B cell (primary cell): ENCODE measurements at places on chromosomes 2 and 18.

- no peak for DNase-seq
These were observed 49.1 kb downstream of the NHEJ1 start for GRCh38 chr2:219111375-219112061.

DNA sequence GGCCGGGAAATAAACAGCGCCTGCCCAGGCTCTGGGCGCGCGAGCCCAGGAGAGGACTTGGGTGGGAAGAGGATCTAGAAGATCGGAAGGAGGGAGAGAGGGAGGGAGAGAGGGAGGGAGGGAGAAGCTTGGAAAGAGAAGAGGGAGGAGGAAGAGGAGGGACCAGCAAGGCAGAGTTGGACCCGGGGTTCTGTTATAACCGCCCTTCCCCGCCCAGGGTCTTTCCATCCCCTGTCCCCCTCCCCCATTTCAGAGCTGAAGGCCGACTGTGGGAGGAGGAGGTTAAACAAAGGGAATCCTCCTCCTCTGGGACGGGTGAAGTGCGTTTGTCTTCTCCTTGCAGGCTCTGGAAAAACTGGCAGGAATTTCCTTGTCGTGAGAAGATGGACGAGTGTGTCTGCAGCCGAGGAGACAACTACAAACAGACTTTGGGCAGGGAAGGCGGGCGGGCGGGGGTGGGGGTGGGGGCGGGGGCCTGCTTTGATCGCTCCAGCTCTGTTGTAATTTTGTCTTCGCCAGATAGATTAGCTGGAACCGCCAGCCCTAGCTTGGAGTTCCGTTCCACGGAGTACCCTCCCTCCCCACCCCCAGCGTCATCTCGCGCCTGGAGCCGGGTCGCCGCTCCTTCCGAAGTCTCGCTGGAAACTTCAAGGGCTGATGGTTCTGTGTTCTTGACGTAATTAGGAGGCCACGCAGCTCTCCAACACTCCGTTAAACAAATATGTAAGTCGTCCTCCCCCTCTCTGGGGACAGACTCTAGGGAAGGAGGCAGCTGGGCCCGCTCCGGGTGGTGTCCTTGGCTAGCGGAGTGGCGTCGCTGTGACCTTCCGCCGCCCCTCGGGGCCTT lies 6.4 kb upstream of the SP9 start:
- peak; percentile 45 for DNase-seq

GRCh38 chr18:71808616-71809015 lies 735.5 kb downstream of the CBLN2 start:
- DNase-seq, result no peak

DNA sequence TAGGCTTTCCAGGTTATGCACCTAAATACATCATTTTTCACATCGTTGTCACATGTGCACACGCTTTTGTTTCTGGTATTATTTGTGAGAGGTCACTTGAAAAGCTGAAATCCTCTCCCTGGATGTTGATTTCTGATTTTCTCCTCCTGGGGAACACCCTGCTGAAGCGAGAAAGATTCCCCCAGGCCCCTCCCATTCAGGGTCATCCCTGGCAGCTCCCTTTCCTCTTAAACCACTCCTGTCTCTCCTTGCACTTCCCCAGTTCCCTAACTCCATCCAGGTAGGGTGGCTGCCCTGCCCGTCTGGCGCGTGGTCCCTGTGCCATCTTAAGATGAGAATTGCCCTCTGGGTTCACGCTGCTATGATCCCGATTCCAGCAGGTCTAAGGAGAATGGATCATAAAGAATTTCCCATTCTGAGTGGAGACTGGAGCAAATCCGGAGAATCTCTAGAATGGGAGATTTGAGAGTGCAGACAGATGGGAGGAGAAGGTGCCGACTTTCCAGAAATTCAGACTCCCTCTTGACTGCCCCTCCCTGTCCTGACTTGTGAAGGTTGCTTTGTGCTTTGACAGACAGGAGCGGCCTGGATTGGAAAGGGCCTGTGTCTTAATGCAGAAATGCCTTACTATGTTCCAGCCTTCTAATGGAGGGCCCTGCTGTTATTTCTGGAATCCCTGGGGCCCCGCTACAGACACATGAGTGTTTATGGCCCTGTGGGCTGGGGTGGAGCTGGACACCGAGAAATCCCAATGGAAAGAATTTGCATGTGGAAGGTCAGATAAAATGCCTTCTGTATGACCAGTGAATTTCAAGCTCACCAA lies 1.3 kb upstream of the YWHAQ start:
- DNase-seq, result peak; percentile 22

DNA sequence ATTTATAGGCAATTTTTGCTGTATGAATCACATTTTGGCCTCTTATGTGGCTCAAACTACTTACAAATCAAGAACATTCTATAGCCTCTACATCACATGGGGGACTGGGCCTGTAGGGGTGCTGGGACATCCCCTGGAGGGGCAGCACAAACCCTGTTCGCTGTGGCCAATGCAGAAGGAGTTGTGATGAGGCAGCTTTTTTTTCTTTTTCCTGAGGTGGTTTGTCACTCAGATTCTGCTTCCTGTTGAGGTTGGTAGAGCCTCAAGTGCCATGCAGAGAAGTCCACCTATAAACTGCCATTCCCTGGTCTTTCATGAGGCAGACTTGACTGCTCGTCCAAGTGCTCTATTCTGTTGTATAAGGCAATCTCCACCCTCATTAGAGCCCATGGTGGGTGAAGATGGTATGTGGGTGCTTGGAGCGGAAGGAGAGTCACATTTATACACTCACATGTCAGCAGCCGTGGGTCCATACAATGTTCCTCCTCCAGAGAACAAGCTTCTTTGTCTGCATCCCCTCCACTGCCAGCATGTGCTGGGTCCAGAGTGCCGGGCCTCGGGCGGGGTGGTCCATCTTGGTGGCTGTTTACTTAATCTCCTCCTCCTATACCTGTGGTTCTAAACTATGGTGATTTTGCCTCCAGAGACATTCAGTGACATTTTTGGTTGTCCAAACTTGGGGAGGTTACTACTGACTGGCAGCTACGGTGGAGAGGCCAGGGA lies 120.3 kb downstream of the ACOXL start:
- no peak for DNase-seq

- DNase-seq, result no peak
These were observed 558.2 kb upstream of the LINC00305 start for GRCh38 chr18:64707052-64707451.

- no peak for DNase-seq
These were observed 1.3 kb upstream of the MEIS1 start for GRCh38 chr2:66433695-66433944.

GRCh38 chr18:67581178-67581577 lies 64.7 kb upstream of the DSEL start:
- no peak for DNase-seq

DNA sequence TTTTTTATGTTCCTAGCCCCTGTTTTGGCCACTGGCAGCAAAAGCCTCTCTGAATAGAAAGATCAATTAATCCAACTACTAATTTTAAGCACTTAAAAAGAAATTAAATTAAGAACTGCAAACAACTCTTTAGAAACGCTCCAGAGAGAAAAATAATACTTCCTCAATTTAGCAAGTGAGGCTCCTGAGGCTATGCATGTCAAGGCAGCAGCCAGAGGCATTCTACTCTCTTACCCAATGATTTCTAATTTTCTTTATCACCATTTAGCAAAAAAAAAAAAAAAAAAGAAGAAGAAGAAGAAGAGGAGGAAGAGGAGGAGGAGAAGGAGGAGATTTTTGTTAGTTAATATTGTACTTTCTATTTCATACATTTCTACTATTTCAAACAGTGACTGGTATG lies 68.5 kb downstream of the TMEM237 start:
- DNase-seq, result peak; percentile 28

- no peak for DNase-seq
These were observed 116.3 kb upstream of the PGAP1 start for GRCh38 chr2:197042739-197043196.

- DNase-seq, result no peak
These were observed 885.3 kb upstream of the CELF4 start for GRCh38 chr18:38450876-38451275.

GRCh38 chr2:24543252-24543651 lies 52.2 kb downstream of the NCOA1 start:
- no peak for DNase-seq

- no peak for DNase-seq
These were observed 280.6 kb upstream of the UBE2E3 start for GRCh38 chr2:180699657-180700361.

DNA sequence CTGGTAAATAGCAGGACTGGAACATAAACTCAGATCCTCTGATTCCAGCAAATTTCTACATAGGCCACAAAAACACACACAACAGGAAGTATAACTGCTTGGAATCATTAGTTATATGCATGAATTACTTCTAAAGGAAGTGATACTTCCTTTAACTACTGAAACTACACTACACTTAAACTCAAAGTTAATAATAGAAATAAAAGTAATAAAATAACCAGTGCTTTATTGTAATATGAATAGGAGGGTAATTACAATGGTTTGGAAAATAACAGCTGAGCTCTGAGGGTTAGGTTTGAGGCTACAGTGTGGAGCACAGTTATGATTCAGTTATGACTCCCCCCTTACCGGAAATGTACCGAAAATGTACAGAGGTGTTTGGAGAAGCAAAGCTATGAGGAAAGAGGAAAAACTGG lies 18.5 kb upstream of the POLI start:
- DNase-seq, result peak; percentile 37

- DNase-seq, result peak; percentile 30
These were observed 60.8 kb downstream of the MBP start for GRCh38 chr18:77071711-77072292.

- no peak for DNase-seq
These were observed 35.2 kb downstream of the CPO start for GRCh38 chr2:206974551-206974950.

DNA sequence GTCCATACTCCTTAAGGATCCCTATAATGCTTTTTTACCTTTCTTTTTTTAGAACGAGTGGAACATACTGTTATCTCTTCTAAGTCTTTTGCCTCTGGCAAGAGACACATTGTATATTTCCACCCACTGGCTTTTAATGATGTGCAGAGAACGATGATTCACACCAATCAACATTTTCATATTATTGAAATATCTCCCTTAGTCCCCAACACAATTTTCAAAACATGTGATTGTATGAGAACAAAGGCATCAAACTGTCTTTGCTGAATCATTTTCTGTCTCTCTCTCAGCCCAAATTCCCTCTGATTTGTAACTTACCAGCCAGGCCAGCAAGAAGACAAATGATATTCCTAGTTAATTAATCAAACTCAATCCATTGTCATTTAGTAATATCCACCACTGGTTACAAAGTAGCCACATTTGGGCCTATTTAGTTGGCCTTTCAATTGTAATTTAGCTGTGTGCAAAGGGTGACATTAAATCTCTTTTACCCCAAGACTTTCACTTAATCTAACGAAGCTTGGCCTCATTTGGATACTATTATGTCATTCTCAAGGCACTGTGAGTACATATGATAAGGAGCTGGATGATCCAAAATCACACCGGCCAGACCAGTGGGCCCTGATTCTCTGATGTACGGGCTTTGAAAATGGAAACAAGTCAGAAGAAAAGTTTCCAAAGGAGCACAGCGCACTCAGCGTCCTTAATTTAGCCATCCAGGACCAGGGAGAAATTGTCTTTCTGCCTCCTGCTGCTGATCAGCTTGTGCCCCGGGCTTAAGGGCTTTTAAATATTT lies 185.1 kb downstream of the SCG2 start:
- no peak for DNase-seq

- DNase-seq, result no peak
These were observed 4.8 kb downstream of the DHRS9 start for GRCh38 chr2:169073963-169074751.

DNA sequence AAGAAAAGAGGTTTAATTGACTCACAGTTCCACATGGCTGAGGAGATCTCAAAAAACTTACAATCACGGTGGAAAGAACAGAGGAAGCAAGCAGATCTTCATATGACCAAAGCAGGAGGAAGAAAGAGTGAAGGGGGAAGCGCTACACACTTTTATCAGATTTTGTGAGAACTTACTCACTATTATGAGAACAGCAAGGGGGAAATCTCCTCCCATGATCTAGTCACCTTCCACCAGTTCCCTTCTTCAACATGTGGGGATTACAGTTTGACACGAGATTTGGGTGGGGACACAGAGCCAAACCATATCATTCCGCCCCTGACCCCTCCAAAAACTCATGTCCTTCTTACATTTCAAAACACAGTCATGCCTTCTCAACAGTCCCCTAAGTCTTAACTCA lies 54.2 kb downstream of the G6PC2 start:
- no peak for DNase-seq

- no peak for DNase-seq
These were observed 58.5 kb downstream of the HS1BP3 start for GRCh38 chr2:20592106-20593071.

DNA sequence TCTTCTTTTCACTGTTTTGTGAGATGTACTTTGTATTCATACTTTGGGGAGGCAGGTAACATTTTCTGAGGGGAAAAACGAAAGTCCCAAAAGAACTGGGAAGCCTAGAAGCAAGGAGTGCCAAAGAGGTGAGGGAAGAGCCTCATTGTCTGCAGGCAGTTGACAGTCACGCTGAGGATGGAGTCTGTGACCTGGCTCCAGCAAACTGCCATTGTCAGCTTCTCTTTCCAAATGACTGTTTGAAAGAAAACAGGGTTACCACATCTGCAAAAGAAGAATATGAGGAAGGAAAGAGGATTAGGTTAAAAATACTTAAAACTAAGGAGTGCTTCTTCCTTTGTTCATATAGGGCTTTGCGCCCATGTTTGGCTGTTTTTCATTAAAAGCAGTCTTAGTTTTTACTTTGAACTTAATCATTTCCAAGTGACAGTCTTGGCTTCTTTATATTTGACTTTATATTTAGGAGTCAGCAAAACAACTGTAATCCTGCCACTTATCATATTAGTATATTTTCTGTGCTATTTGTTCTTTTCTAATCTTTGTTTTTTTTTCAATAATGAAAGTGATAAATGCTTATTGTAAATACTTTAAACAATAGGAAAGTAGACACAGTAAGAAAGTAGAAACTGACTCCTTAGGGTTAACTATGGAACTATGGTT lies 35.0 kb downstream of the CERS6 start:
- DNase-seq, result no peak

DNA sequence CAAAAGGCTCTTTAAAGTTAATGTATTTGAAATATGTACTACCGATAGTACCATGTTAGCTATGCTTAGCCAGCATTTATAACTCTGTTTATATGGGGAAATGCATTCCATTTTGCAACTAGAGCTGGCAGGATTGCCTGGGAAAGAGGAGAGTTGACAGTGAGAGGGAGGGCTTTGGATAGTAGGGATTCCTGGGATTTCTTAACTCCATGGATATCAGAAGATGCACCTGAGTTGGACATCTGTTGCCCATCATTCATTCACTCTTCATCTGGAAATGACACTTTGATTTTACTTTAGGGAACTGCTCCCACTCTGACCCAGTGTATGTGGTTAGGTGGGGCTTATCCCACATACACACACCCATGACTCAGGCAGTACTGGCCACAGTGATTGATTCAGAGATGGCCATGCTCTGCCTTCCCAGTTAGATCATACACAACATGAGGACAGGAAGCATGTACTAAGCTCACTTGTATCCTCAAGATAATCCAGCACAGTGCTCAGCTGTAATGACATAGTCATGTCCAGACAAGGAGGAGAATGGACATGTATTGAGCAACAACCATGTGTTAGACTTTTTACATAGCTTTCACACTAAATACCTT lies 248.8 kb downstream of the MREG start:
- DNase-seq, result no peak

GRCh38 chr2:218354850-218355443 lies 1.7 kb upstream of the CATIP start:
- DNase-seq, result no peak
